ENCODE measurements at places on chromosomes 4 and X. TPM values are rescaled to one million over a fixed set of nuclear protein-coding genes. Genes with fewer than 3 reads are reported as not detected.

GJB1 gene
- 25.1 TPM for total RNA-seq

CENPVL2 gene
- not detected for total RNA-seq

CSAG2 gene
- total RNA-seq: not detected

SLC26A1 gene
- total RNA-seq: 1.4 TPM

EXOC1L gene
- total RNA-seq: not detected

SLC10A4 gene
- 2.9 TPM for total RNA-seq

BEX1 gene
- 253 TPM for total RNA-seq

RGN gene
- 30.1 TPM for total RNA-seq

IQSEC2 gene
- total RNA-seq: 133 TPM

FOXP3 gene
- 0.43 TPM for total RNA-seq

CCNA2 gene
- total RNA-seq: 3.2 TPM

C4orf50 gene
- 38.7 TPM for total RNA-seq

MAGEB17 gene
- total RNA-seq: not detected

NRK gene
- total RNA-seq: not detected

ELOVL6 gene
- total RNA-seq: 36.5 TPM

ATP8A1 gene
- total RNA-seq: 172 TPM

PGAM4 gene
- not detected for total RNA-seq

FGF5 gene
- 3.1 TPM for total RNA-seq

GAGE2A gene
- total RNA-seq: not detected

ZNF732 gene
- total RNA-seq: 0.36 TPM

TREX2 gene
- 1.6 TPM for total RNA-seq

DRD5 gene
- 0.84 TPM for total RNA-seq
